PC-9 (cell line): ENCODE measurements at places on chromosomes 6 and 20. TPM values are rescaled to one million over a fixed set of nuclear protein-coding genes. Genes with fewer than 3 reads are reported as not detected.

CPNE5 gene
- 0.37 and 0.40 TPM in 2 replicates for total RNA-seq

CST7 gene
- total RNA-seq = not detected in 2 replicates

RNGTT gene
- 13.3 and 15.2 TPM in 2 replicates for total RNA-seq

CLPSL1 gene
- not detected in 2 replicates for total RNA-seq

ABHD16B gene
- not detected in 2 replicates for total RNA-seq

LY86 gene
- total RNA-seq = not detected in 2 replicates

SIRPD gene
- total RNA-seq = 0.37 and 0.53 TPM in 2 replicates

LINC00237 gene
- not detected in 2 replicates for total RNA-seq

RCAN2 gene
- total RNA-seq = 0.44 and 0.68 TPM in 2 replicates

GABRR1 gene
- total RNA-seq = not detected in 2 replicates
